Vagina (tissue), 2 donors: ENCODE measurements at places on chromosomes 6 and 20.

DNA sequence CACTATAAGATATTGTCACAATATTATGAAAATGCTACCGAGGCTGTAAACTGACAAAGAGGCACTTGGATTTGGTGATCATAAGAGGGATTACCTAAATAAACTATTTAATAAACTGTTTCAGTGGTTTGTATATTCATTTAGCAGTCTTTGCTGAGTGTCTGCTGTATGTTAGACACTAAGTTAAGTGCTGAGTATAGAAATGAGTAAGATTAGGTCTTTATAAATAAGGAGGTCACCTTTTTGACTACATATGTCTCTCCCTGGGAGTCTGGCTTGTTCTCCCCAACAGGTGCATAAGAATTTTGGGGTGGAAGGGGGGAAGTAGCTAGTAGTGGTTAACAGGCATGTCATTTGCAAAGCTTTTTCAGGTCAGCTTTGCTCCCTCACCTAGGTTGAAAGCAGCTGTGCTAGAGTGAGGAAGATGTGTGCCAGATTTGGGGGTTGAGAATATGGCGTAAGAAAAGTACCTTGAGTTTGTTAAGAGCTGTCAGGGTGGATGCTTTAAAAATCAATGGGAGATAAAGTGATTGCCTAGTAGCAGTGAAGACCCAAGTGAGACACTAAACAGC is 246.3 kb downstream of the ZFAND3 start:
- DNase-seq = no peak

- DNase-seq = no peak
Measured at GRCh38 chr20:53692465-53693067, 98.9 kb upstream of the ZNF217 start.

DNA sequence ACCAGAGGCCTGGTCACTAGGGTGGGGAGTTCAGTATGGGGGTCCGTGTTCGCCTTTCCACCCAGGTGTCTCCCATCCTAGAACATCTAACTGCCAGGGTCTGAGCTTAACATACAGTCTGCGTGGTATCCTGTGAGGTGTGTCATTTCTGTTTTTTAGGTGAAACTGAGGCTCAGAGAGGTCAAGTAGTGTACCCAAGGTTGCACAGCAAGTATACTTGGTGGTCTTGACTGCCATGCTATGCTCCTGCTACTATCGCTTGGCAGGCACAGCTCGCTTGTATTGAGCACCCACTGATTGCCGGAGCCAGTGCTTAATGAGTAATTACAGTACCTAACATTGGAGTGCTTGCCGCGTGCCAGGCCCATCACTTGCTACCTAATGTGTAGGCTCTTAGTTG is 26.2 kb downstream of the GTSF1L start:
- no peak for DNase-seq

GRCh38 chr6:30047220-30047619 is 13.8 kb upstream of the POLR1H start:
- DNase-seq = no peak

GRCh38 chr20:36629719-36630681 is 16.0 kb downstream of the SLA2 start:
- no peak for DNase-seq

GRCh38 chr6:34360556-34360955 is 31.9 kb downstream of the NUDT3 start:
- no peak for DNase-seq

DNA sequence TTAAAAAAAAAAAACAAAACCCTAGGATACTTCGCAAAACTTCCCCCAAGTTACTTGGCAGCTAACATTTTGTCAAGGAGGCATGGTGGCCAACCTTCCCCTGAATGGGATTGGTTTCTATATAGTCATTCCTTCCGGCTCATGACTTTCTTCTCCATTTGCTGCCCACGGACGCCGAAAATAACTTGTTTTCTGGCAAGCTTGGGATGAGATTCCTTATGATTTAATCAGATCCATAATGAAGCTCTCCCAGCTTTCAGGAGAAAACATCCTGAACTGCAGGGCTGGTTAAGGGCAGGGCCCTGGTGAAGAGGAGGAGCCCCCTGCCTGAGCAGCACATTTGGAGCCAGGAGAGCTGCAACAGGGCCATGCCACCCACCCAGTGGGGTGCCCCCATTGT is 49.9 kb downstream of the PPP1R16B start:
- no peak for DNase-seq

DNA sequence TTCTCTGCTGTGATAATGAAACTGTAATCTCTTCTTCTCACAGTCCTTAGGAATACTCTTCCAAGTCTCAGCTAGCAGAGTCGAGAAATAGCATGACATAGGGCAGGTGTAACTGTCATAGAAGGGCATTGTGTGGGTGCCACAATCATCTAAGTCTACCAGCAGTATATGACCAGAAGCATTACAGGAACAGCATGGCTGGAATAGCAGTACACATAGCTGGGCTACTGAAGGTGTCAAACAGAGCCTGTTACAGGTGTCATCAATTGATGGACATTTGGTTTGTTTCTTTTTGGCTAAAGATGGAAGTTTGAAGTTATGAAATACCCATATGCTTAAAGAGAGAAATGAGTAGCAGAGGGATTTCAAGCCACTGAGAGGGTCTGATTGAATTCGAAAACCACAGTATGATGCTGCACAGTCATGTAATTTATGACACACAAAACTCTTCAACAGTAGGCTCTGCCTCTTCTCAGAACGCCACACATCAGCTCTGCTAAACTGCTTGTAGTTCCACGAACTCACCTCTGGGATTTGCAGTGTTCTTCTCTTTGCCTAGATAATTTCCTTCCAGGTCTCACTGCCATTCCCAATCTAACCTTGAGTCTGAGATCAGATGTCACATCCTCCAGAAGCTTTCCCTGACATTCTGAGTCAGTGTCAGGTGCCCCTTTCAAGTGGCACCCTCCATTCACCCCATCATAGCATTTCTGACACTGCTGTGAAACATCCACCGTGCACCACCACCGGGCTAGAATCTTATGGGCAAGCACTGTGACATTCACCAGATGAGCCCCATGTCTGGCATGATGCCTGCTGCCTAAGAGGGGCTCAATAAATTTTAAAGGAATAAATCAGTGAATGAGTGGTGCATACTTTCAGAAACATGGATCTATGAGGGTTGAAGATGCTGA is 151.0 kb downstream of the ADAT2 start:
- no peak for DNase-seq

DNA sequence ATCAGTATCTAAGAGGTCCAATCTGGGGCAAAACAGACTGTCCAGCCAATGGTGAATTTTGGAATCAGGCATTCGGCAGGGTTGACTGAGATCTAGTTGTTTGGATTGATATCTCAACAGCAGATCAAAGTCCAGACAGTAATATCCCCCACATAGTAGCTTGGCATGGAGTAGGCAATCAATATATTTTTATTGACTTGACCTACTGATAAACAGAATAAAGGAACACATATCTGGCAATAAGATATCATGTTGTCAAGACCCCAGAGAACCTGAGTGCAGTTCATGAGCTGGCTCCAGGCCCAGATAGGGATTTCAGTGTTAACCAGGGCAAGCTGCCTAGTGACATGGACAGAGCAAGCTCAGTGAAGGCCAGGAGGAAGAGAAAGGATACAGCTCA is 34.4 kb downstream of the TNFAIP3 start:
- DNase-seq = no peak

GRCh38 chr6:42091718-42092023 is 41.3 kb downstream of the TAF8 start:
- no peak for DNase-seq

GRCh38 chr6:17869753-17870050 is 117.7 kb downstream of the KIF13A start:
- DNase-seq = no peak

GRCh38 chr20:36606158-36607066 is 833 bp downstream of the RAB5IF start:
- no peak for DNase-seq

- no peak for DNase-seq
Measured at GRCh38 chr6:23873161-23873560, 252.9 kb upstream of the NRSN1 start.

- no peak for DNase-seq
Measured at GRCh38 chr20:44714102-44714700, 968 bp upstream of the CCN5 start.

DNA sequence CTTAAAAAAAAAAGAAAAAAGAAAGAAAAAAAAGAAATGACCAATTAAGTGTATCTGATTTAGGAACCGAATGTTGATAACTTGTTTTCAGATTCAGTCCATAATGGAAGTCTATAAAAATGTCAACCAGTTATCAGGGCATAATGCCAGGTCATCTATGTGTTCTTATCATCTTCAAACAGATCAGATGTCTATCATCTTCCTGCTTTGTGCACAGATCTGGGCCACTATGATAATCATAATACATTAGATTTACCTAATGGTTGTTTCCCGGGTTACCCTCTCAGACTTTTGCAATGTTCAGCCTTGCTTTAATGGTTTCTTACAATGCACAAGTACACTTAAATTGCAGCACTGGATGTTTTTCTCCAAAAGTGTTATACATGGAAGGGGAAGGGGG is 100.6 kb downstream of the NKAIN2 start:
- no peak for DNase-seq

GRCh38 chr20:57387945-57388371 is 3.2 kb upstream of the RBM38 start:
- DNase-seq = no peak

DNA sequence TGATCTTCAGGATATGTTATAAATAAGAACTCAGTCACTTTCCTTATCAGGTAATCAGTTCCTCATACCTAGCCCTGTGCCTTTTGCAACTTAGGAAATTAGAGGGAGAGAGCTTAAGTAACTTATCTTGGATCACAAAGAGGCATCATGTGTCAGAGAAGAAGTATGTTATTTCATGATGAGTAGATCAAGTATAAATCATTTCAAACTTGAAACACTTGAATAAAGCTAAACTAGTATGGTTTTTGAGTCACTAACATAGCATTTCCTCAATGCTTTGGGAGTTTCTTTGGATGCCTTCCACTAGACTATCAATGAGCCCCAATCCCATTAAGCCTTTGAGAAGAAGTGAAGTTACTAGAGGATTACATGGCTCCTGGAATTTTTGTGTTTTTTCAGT is 102.6 kb upstream of the TNFAIP3 start:
- DNase-seq = no peak

- no peak for DNase-seq
Measured at GRCh38 chr6:135438907-135439535, 58.5 kb downstream of the AHI1 start.

DNA sequence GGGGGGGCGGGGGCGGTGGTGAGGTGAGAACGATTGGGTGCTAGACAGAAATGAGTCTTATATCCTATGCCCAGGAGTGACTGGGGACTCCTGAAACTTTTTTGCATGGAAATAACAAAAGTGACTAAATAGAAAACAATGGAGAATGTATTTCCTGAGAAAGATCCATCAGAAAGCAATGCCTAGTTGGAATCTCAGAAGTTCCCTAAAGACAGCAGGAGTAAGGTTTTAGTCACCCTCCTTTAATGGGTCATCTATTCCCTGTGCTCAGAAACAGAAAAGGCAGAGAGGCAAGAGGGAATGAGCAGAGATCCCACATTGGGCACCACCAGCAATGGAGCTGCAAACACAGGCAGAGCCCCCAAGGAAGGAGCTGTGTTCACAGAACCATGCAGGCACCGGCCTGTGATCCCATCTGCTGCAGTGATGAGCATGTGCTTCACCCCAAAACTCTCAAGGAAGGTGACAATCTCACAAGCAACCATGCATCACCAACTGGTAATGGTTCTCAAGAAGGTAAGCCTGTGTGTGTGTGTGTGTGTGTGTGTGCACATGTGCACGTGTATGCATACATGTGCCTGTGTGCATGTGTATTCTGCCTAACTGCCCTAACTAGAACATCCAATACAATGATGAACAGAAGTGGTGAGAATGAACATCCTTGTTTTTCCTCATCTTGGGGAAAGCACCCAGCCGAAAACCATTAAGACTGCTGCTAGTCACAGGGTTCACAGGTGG is 168.4 kb downstream of the WDR27 start:
- no peak for DNase-seq

- no peak for DNase-seq
Measured at GRCh38 chr6:99276747-99277146, 72.7 kb downstream of the FAXC start.

- no peak for DNase-seq
Measured at GRCh38 chr6:133594652-133595110, 294.2 kb upstream of the TCF21 start.

DNA sequence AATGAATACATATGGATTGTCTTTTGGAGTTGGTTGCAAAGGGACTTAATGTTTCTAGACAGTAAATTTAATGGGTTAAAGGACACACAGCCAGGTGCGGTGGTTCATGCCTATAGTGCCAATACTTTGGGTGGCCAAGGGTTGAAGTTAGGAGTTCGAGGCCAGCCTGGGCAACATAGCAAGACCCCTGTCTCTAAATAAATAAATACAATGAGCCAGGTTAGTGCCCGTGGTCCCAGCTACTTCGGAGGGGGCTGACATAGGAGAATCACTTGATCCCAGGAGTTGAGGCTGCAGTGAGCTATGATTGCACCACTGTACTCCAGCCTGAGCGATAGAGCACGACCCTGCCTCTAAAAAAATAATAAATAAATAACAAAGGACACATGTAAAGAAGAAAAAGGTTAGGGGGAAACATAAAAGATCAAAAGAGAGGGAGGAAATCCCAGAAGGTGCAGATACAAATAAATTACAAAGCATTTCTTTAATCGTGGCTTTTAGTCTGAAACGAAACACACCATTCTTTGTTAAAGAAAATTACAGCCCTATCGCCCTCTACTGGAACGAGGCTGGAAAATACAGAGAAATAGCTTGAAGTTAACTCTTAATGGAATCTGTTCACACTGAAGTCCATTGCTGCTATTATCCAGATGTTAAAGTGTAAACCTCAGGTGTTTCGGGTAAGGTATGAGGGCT is 42.6 kb upstream of the SCML4 start:
- no peak for DNase-seq

- DNase-seq = no peak
Measured at GRCh38 chr20:45965169-45966002, 6.6 kb downstream of the ZNF335 start.

DNA sequence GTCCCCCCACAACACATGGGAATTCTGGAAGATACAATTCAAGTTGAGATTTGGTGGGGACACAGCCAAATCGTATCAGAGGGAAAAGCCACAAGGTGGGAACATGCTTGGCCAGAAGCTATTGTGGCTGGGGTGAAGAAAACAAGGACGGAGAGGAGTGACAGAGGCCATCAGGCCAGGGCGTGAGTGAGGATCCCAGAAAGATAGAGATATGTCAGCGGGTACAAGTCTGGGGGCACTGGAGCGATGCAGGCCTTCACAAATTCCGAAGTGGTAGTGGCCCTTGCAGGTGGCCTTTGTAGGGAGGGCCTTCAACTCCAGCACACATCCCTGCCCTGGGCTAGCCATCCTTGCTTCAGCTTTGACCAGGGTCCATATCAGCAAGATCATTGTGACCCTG is 159.1 kb downstream of the BCAS1 start:
- no peak for DNase-seq

DNA sequence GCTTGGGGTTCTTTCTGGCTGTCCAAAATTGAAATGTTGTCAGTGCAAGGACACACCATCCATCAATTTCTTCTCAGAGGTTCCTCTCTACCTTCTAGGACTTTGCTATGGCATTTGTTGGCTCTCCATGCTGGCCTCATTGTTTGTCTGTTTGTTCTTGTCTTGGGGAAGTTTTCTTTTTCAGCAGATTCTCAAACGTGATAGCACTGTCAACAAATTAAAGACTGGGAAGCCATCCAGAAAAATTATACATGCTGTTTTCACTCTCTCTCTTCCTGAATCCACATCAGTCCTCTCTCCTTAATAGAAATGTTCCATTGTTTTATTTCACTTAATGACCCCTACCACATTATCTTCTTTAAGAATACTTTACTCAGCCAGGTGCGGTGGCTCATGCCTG is 130.4 kb downstream of the PCSK2 start:
- no peak for DNase-seq

- no peak for DNase-seq
Measured at GRCh38 chr20:49983123-49983847, 505 bp downstream of the SNAI1 start.

GRCh38 chr6:2522521-2522920 is 228.2 kb downstream of the MYLK4 start:
- DNase-seq = peak; percentile 58
